ENCODE measurements at places on chromosomes 7 and 10.

- peak; percentile 15 for DNase-seq
Observed at GRCh38 chr7:70698219-70698832, 433.6 kb upstream of the GALNT17 start.

DNA sequence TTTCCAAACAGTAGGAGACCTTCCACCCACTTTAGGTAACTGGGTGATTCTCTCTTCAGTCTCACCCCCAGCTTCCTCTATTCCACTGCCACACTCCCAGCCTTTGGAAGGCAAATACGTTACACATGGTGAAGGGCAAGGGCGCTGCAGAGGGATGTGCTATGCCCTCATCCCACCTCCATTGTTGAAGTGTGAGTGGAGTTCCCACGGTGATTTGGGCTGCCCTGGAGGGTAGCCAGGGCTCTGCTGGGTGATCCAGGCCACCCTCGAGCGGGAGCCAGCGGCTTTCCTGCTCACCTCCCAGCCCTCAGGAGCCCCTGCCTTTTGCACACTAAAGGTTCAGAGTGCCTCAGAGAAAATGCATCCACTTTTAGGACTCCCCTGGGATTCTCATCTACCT, 181.1 kb downstream of the ZMYND11 start:
- DNase-seq: no peak

- DNase-seq: no peak
Observed at GRCh38 chr7:4073750-4074149, 608.3 kb upstream of the FOXK1 start.

DNA sequence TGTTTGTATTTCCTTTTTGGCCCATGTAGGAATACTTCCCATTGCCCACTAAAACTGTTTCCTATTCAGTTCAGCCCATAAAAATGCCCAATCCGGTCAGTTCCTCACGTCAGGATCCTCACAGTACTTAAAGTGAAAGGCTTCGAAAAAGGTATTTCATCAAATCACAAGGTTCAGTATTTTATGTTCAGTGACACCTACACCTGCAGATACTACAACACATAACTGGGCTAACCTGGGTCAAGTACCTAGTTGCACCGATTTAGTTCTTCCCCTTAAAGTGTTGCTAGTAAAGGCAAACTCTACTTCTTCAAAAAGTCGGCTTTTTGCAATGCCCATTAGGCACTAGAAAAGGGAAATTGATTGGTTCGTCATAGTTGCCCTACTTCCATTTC, 1.1 kb downstream of the SNX13 start:
- peak; percentile 3 for DNase-seq

- DNase-seq: no peak
Observed at GRCh38 chr10:95567903-95568630, 6.9 kb upstream of the SORBS1 start.

- DNase-seq: no peak
Observed at GRCh38 chr10:79385392-79385795, 38.1 kb downstream of the PPIF start.

DNA sequence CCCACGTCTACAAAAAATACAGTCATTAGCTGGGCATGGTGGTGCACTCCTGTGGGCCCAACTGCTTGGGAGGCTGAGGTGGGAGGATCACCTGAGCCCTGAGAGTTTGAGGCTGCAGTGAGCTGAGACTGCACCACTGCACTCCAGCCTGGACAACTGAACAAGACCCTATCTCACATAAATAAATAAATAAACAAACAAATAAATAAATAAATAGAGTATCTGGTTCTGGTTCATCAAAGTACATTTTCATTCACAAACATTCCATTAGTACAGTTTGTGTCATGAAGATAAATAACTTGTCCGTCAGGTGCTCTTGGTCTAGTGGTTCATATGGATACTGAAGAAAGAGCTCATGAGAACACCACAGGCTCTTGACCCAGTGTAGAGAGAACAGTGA, 96.4 kb downstream of the RSU1 start:
- DNase-seq: no peak

GRCh38 chr10:121601458-121601857, 3.2 kb upstream of the FGFR2 start:
- no peak for DNase-seq

DNA sequence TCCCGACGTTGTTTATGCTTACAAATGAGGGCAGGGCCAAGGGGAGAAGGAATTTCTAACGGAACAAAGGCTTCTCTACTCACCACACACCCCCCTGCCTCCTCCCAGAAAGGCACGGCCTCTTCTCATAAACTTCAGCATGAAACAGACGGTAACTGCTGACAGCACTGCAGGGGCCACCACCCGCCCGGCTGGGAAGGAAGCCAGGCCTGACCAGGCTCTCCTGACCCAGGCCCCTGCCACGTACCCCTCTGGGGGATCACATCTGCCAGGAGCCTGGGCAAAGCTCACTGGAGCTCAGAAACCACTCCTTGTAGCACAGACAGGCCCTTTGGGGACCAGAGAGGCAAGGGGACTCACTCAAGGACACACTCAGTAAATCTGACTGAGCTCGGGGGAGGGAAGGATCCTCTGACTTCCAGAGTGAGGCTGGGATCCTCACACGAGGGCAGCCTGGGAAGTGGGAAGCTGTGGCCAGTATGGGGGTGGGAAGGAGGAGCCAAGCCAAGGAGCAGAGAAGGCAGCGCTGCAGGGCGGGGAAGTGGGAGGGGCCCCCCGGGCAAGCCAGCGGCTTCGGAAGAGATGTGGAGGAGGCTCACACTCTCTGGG, 46.1 kb downstream of the ZCCHC24 start:
- DNase-seq: no peak

GRCh38 chr10:115884331-115884730, 388.7 kb downstream of the GFRA1 start:
- DNase-seq: no peak

GRCh38 chr10:61024856-61025201, 80.8 kb upstream of the RHOBTB1 start:
- DNase-seq: no peak

DNA sequence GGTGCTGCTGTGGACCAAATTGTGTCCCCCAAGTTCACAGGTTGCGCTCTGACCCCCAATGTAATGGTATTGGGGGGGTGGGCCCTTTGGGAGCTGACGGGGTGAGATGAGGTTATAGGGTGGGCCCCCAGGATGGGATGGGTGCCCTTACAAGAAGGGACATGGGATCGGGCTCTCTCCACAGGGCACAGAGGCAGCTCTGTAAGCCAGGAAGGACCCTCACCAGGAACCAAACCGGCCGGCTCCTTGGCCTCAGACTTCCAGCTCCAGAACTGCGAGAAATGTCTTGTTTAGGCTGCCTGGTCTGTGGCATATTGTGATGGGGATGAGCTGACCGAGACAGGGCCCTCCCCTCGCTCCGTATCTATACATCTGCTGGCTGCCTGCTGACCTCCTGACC, 25.7 kb upstream of the JAKMIP3 start:
- DNase-seq: no peak

DNA sequence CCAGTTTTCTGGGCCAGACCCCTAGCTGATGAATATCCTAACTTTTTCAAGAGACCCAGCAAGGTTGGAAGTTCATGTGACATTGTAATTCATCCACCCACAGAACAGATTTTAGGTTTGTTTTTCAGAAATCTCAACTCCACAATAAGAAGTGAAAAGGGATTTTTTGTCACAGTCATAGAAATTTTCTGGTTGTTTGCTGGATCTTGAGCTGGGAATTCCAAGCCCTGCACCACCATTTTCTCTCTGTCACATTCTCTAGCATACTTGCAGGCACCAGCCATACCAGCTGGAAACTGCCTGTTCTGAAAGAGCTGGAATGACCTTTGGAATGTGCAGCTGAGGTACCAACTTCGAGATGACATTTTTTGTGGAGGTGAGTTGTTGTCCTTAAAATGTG, 8.5 kb downstream of the TAS2R60 start:
- DNase-seq: no peak

- DNase-seq: no peak
Observed at GRCh38 chr10:111075577-111076185, 1.1 kb upstream of the ADRA2A start.

GRCh38 chr10:48501226-48501625, 103.6 kb downstream of the ARHGAP22 start:
- no peak for DNase-seq

DNA sequence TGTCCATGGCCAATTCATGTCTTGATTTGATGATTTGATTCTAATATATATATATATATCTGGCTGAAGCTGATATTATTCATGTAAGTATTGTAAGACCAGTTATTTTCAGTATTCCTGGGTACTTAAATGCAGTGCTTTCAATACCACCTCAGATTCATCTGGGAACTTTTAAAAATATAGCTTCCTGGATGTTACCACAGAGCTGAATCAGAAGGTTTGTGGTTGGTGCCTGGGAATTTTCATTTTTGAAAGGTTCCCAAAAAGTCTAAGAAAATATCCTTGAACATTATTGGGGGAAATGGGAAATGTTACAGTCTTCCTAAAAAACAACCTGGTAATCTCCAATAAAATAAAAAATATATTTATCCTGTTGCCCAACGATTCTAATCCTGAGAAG, 10.7 kb upstream of the PPP3CB start:
- DNase-seq: no peak

- no peak for DNase-seq
Observed at GRCh38 chr7:1421946-1422345, 37.3 kb downstream of the MICALL2 start.

DNA sequence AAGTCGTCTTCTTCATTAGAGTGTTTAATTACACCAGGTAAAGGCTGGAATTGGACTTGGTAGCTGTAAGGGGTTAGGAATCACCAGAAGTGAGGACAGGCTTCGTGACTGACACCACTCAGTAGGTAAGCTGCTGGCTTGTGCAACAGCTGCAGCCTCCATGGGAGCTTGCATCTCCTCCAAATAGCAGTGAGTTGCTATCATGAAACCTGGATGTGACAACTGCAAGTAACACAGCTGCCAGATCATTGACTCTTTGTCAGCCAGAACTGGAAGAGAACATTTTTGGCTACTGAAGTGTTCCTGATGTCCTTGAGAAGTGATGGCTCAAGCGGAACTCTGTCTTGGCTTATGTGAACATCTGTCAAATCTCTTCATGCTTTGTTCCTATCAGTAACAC, 64.1 kb upstream of the MSRB2 start:
- DNase-seq: no peak

DNA sequence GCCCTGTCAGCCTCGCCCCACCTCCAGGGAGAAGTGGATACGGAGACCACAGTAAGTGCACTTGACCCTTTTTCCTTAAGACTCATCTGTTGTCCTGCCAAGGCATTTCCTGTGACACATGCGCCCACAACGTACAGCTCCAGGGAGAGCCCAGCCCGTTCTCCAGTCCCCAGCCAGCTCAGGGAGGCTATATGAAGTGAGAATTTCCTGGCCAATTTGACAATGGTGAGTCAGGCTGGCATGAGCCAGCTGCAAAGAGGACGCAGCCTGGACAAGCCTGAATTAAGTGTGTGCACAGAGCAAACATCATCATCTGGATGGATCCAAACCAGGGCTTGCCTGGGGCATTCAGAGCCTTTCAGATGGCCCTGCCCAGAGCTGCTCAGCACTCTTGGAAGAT, 244.8 kb downstream of the KCNMA1 start:
- DNase-seq: peak; percentile 84

DNA sequence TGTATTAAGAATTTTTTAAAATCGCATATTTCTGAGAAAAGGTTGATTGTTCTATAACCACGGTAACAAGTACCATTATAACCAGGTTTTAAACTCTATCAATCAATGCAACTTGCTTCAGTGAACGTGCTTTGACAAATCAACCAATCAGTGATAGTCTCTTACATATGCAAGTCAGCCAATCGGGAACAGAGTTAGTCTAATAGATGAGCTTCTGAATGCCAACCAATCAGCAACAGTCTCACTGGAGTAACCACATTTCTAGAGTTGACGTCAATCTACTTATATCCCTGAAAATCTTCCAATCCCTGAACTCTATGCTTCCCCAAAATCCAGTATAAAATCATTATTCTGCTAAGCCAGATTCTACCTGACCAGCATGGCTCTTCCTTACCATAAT, 44.7 kb upstream of the TRUB1 start:
- DNase-seq: no peak

GRCh38 chr7:30996256-30996655, 32.5 kb downstream of the GHRHR start:
- DNase-seq: no peak
